Right ventricle myocardium superior (tissue), 1 donor: ENCODE measurements at places on chromosomes 4 and X. TPM values are rescaled to one million over a fixed set of nuclear protein-coding genes. Genes with fewer than 3 reads are reported as not detected.

GRCh38 chr4:175790083-175790482 is 22.0 kb downstream of the GPM6A start:
- DNase-seq, result no peak

DNA sequence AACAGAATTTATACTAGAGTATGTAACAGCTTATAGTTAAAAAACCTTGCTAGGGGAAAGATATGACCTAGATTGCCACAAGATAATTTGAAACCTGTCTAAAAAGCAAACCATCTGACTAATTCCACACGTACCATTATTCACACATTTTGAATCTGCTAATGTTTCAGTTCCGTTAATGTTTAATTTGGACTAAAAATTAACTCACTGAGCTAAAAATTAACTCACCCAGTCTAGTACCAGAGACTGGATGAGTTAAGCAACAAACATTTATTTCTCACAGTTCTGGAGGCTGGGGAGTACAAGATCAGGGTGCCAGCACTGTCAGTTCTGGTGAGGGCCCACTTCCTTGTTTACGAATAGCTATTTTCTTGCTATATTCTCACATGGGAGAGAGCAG is 231.5 kb upstream of the DIAPH2 start:
- no peak for DNase-seq

GRCh38 chr4:7777017-7777710 is 162.5 kb downstream of the AFAP1 start:
- DNase-seq, result no peak

- DNase-seq, result no peak
These were observed 5.3 kb downstream of the SOWAHB start for GRCh38 chr4:76892601-76893000.

The RTL5 gene
- total RNA-seq, result 2.4 TPM

DNA sequence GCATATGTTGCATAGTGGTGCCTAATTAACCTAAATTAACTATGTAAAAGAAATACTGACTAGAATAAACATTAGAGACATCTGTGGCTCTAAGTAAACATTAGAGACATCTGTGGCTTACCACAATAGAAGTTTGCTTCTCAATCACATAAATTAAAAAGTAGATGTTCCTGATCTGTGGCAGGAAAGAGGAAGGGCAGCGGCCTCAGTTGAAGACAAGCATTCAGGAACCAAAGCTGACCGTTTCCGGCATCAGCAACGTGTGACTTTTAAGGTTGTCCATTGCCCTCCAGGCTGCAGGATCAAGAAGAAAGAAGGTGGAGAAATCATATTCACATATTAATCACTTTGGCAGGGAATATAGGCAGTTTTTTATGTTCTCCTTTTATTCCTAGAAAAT is 336.3 kb upstream of the TRAM1L1 start:
- no peak for DNase-seq

- no peak for DNase-seq
These were observed 25.5 kb downstream of the PHEX start for GRCh38 chrX:22057667-22058066.

- DNase-seq, result no peak
These were observed 25.8 kb downstream of the ARSD start for GRCh38 chrX:2903366-2903765.
